Fibroblast of lung (primary cell): ENCODE measurements at places on chromosomes 16 and 17.

- peak; percentile 20 for DNase-seq
Observed at GRCh38 chr16:3578610-3579551, 1.7 kb upstream of the NLRC3 start.

GRCh38 chr17:7839190-7839875 is 5.3 kb downstream of the KDM6B start:
- no peak for DNase-seq

DNA sequence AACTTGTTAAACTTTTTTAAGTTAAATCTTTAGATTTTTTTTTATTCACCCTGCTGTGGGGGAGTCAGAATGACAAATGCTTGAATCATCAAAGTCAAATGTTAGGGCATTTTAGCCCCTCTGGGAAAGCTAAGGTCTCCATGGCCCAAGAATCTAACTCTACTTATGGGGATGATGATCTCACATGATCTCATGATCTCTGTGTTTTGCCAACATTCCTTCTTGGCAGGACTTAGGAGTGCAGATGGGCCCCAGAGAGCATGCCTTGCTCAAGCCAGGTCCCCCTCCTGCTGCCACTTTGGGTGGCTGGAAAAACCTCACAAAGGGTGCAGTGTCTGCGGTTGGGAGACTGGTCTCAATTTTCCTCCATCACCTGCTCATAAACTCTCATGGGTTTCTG is 108.6 kb downstream of the PRKCB start:
- no peak for DNase-seq

DNA sequence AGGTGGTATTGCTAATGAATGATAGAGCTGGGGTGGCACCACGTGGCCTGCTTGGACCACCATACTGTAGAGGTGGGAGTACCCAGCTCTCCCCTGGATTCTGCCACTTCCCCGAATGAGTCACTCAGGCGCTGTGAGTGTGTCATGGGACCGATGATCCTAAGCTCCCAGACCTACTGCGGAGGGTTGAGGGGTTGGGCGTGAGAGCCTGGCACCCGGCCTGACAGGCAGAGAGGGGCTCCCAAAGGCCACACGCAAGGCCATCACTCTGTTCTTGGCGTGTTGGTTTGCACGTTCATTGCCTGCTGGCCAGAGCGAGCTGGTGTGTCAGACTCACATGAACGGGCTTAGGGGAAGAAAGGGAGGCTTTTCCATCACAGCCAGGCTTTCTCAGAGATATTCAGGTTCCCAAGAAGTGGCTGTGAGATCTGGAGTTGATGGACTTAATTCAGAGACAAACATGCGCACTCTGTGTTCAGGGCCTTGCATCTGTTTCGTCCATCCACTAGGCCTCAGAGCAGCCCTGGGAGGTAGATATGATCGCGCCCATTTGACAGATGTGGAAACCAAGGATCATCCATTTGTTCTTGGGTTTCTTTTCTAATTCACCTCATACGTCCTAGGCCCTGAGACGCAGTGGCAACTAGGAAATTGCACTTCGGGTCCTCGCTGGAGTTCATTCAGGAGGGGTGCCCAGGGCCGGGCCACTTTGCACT is 41.4 kb downstream of the CMIP start:
- DNase-seq = no peak

DNA sequence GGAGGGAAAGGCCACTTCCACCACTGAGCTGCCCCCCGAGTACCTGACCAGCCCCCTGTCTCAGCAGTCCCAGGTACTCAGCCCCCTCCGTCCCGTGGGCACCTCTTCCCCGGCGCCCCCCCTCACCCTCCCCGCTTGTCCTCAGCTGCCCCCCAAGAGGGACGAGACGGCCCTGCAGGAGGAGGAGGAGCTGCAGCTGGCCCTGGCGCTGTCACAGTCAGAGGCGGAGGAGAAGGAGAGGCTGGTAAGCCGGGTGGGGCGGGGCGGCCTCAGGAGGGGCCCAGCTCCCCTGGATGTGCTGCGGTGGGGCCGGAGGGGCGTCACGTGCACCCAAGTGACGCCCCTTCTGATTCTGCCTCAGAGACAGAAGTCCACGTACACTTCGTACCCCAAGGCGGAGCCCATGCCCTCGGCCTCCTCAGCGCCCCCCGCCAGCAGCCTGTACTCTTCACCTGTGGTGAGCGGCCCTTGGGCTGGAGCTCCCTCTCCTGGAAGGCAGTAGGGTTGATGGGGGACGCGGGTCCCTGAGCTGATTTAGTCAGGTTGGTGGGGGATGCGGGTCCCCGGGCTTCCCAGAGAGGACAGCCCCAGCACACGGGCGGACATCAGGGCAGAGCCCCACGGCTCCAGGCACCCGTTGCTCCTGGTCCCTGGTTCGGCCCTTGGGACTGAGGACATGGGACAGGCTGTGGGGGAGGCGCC is 9.5 kb upstream of the MRPL12 start:
- DNase-seq = no peak

- DNase-seq = no peak
Observed at GRCh38 chr17:82862737-82863382, 23.0 kb upstream of the ZNF750 start.

- peak; percentile 5 for DNase-seq
Observed at GRCh38 chr17:27153005-27153404, 140.9 kb upstream of the WSB1 start.

GRCh38 chr17:45224671-45225050 is 3.0 kb downstream of the FMNL1 start:
- DNase-seq = no peak

DNA sequence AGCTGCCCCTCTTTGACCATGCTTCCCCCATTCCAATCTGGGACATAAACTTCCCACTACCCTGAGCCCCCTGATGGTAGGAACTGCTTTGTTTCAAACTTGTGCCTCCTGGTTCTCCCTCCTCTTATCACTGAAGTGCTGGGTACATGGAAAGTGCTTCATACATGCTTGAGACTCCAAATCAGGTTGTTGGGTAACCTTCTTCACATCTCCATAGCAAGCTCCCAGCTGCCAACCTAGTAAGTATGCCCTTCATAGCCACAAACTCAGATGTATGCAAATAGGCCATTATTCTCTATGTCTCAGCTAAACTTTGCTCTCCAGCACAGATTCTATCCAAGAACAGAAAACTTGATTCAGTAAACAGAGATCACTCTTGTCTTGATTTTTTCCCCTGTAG is 310.6 kb upstream of the IRX3 start:
- no peak for DNase-seq

DNA sequence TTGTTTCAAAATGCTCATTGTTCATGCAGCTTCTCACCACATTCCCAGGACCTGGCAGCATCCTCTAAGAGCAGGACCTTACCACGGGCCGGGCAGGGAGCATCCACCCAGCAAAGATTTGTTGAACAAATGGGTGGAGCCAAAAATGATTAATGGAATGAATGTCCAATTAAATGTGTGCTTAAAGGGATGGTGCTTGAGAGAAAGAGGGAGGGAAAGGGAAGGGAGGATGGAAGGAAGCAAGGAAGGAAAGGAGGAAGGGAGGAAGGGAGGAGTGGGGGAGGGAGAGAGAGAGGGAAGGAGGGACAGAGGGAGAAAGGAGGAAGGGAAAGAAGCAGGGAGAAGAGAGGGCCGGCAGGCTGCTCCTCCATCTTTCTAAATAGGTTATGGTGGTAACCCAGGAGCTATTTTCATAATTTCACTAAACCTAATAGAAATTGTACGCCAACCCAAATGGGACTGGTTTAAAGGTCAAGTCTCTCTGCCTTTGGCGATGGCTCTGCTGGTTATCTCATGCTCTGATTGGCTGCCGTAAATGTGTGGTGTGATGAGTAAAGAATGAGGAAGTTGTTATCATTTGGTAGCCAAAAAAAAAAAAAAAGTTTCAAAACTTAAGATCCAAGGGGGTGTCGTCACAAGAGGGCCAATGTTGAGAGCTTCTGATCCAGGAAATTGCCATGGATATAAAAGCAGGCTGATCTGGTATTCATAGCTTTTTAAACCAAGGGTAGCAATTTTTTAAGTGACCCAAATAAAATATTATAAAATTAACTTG is 126.7 kb upstream of the FOXF1 start:
- peak; percentile 94 for DNase-seq

GRCh38 chr17:78986048-78986648 is 6.4 kb upstream of the LGALS3BP start:
- peak; percentile 62 for DNase-seq
